ENCODE measurements at places on chromosomes 11 and 22.

GRCh38 chr11:44280257-44280656 is 29.7 kb downstream of the ALX4 start:
- DNase-seq: no peak

DNA sequence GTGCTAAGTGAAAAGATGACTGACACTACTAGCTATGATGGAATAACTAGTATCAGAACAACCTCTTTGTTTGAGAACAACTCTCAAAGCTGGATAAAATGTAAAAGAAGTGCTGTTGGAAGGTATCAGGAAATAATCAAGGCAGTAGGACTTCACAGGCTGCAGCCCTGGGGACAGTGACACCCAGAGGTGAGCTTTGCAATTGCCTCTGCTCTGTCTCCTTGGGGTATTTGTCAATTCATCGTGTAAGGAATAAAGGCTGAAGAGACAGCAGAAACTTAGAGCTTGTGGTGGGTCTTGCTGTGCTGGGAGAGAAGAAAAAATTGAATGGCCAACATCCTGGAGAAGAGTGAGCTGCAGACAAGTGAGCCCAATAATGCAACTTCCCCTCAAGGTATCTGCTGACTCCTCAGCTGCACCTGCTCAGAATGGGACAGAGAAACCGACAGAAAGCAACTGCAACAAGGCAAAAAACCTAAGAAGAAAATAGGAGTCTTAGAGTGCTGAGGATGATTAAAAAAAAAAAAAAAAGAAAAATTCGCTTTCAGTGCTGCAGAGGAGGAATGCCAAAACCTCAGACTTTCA is 141.1 kb downstream of the RCN1 start:
- no peak for DNase-seq

GRCh38 chr11:2096919-2097301 is 42.3 kb downstream of the IGF2 start:
- DNase-seq: no peak

DNA sequence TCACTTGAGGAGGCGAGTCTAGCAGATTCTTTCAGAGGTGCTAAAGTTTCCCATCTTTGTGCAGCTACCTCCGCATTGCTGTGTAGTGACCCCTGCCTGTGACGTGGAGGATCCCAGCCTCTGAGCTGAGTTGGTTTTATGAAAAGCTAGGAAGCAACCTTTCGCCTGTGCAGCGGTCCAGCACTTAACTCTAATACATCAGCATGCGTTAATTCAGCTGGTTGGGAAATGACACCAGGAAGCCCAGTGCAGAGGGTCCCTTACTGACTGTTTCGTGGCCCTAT is 8.9 kb upstream of the SAMM50 start:
- DNase-seq: no peak

DNA sequence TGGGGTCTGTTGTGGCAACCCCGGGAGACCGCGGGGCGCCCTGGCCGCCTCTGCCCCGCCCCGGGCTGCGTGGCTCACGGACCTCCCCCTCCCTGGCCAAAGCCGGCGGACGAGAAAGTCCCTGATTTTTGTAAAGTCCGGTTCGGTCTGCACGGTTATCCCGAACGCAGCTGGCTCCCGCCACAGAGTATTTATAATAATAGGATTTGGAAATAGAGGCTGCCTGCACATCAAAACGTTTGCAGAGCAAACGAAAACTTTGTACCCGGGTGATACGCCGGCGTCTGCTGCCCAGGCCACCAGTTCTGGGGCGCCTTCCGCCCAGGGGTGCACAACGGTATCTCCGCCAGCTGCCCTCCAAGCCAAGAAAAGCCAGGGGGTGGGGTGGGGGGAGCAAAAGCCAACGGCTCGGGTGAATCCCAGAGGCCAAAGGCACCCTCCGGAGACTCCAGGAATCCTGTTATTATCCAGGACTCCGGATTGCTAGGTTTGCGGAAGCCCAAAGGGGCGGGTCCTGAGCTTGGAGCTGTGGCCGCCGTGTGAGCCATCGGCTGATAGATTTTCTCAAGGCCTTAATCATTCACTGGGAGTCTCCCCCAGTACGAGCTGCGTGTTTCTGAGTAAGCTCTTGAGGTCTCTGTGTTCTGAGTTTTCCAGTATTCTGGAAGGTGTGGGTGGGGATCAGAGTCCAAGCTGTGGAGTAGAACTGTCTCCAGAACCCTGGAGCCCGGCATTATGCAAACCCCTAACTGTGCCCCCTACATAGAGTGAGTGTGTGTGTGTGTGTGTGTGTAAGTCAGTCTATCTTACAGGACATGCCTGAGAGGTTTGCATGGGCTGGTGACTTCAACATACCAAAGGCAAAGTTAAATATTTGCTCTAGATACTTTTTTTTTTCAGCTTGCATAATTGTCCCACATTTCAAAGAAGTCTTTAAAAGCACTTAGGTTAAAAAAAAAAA is 673 bp upstream of the SHANK2 start:
- no peak for DNase-seq

- no peak for DNase-seq
Observed at GRCh38 chr11:117520966-117521365, 193.3 kb downstream of the CEP164 start.

Measured in NCI-H1436 treated with DMSO at 0.1 percent for 48 hours (cell line).